Stimulated activated naive CD4-positive, alpha-beta T cell (primary cell): ENCODE measurements at places on chromosomes 3 and 15.

DNA sequence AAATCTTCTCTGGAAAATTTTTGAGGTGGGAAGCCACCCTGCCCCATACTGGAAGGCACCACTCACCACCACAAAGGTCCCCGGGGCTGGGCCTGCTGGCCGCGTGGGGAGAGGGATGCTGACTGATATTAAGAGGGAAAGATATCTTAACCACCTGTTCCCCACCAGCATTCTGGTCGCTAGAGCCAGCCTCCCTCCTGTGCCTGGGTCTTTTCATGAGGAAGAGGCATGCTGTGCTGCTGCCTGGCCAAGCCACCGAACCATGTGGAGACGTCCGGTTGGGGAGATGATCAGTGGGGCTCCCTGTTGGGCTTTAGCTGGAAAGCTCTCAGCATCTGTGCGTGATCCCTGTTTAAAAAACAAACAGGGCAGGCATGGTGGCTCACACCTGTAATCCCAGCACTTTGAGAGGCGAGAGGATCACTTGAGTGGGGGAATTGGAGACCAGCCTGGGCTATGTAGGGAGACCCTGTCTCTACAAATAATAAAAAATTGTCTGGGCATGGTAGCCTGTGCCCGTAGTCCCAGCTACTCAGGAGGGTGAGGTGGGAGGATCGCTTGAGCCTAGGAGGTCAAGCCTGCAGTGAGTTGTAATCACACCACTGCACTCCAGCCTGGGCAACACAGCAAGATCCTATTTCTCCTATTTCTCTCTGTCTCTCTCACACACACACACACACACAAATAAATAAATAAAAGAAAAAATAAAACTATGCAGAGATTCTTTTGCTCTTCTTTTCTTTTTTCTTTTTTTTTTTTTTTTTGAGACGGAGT lies 1.0 kb downstream of the KLHL18 start:
- DNase-seq = no peak

DNA sequence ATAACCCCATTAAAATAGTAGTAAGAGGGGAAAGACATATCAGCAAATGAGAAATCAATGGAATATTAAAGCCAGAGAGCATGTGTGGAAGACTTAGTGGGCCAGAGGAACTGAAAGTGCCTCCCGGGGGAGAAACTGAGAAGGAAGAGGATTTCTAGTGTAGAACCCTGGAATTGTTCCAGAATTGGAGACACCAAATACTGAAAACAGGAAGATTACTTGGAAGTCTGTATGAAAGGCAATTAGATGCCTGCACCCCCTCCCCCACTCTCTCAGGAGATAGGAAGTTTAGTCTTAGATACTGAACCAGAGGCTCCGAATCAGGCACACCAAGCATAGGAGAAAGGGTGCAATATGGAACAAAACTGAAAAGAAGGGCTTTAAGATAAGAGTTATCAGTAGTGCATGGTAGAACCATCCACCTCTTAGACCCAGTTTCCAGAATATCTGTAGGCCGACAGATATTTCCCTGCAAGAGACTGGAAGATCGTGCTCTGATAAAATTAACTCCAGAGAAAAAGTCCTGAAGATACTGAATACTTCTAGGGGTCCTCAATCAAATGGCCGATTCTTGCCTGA lies 32.4 kb downstream of the KLHL18 start:
- no peak for DNase-seq

- no peak for DNase-seq
Measured at GRCh38 chr3:39106281-39106811, 1.1 kb downstream of the GORASP1 start.

DNA sequence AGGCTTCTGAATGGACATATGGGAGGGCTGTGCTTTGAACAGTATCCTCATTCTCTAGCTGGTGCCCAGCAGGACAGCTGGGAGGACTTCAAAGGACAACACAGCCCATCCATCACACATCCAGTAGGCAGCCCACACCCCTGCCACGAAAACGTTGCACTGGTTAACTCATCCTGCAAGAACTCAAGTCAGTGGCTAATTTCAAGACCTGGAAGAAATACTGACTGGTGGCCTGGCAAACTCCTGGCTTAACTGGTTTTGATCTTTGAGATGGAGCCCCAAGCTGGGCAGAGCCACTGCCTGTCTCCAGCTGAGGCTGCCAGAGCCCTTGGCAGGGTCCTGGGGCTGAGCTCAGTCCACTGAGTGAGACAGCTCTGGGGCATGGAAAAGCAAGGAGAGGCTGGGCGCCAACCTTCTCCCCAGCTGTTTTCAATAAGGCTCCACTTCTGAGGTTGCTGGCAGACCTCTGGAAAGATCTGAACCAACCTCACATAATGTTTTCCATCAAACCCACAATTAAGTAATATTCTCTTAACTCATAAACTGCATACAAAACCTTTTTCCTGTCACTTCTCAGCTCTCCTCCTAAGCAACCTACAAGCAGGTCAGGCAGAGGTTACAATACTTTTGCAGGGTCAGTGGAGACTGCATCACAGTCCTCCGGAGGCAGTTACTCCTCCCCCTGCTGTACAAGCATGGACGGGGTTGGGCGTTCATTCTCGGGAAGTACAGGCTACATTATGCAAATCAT lies 110.3 kb downstream of the MYLK start:
- DNase-seq = no peak

- DNase-seq = no peak
Measured at GRCh38 chr3:188257384-188258026, 103.5 kb downstream of the LPP start.

DNA sequence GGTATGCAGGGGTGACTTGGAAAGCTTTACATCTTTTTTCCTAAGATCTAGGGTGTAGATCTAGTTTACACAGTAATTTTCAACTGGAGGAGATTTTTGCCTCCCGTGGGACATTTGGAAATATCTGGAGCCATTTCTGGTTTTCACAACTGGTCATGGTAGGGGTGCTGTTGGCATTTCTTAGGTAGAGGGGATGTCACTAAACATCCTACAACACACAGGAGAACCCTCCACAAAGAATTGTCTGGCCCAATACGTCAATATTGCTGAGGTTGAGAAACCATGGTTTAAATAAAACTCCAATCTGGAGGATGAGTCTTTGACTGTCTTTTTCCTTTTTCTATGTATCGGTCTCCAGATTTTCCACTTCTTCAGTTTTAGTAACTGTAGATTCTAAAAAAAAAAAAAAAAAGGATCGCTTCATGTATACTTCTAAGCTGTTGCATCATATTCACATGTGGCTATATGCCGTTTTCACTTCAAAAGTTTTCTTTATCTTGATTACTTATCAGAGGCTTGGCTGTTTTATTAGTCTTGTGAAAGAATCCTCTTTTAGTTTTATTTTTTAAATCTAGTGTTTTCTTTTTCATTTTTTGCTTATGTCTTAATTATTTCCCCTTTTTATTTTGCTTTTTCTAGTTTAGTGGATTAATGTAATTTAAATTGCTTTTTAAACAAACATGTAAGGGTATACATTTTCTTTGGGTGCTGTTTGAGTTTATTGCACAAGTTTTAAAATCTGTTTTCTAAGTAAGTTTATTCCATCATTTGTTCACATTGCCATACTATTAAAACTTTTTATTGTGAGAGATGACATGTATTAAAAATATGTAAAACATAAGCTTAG lies 21.2 kb downstream of the UBE2Q2 start:
- no peak for DNase-seq

DNA sequence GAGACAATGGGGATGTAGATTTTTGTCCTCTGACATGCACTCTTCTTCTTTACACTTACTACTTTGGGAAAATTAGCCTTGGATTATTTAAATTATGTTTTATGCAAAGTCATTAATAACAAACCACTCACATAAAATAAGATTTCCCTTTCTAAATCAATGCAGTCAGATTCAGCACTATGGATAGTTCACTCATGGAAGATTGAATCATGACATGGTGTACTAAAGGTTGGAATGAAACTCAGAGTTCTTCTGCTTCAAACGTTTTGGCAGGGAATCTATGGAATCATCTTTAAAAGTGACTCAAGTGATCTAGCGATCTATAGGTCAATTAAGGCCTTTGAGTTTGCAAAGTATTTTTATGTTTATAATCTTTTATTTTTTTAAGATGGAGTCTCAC lies 154.3 kb downstream of the KCNMB2 start:
- DNase-seq = no peak

DNA sequence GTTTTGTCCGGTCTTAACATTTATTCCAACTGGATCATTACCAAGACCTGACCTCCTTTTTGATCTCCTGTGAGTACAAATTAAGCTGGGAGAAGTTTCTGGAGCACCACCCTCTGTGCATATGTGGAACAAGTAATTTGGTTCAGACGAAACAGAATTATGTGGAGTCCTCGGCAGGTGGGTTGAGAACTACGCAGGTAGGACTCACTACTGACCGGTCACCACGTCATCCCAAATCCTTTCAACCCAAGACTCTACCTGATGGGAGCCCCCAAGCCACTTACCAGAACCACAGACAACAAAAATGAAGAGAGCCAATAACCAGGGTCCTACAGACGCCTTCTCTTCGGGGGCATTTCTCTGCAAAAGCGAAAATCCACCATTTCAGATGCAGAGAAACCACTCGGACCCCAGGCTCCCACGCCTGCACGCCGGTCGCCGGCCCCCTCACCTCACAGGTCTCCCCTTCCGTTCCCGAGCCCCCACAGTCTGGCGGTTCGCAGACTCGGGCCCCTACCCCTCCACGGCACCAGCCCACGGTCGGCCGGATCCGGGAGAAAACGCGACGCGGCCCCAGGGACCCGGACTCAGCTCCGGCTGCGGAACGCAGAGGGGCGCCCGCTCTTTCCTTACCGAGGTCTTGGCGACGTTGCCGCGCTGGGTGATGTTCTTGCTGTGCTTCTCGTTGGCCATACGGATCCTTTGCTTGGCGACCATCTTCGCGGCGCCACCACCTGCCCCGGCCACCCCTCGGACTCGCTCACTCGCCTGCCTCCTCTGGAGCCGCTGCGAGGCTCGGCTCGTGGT lies 674 bp downstream of the SERP1 start:
- no peak for DNase-seq

- DNase-seq = no peak
Measured at GRCh38 chr3:154050216-154050615, 71.0 kb upstream of the ARHGEF26 start.

DNA sequence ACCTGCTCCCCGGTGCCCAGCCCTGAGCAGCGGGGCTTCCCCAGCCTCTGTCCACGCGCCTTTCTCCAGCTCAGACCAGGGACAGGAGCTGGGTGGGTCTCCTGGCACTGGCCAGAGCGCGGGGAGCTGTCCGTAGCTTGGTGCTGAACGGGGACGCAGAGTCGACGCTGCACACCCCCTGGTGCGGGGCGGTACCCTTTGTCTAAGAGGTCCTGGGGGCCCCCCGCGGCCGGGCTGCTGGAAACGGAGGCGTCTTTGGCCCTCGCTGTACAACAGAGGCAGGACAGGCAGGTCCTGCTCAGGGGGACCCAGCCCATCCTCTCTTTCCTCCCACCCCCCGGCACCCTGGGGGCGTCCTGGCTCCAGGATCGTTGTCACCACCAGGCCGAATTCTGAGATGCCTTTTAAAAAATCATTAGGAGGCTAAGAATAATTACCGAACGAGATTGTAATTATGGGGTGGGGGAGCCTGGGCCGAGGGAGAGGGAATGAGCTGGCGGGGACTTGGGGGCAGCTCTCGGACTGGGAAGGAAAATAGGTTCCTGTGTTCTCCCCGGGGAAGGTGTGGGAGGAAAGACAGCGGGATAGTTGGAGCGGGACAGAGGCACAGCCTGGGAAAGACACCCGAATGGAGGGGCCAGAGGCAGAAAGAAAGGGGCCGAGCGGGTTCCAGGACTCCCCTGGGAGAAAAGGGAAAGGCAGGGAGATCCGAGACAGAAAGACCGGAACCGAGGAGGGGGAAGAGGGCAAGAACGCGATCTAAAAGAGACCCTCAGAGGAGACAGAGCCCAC lies 4.1 kb upstream of the SKOR1 start:
- peak; percentile 14 for DNase-seq
